T-helper 1 cell (primary cell): ENCODE measurements at places on chromosomes 2 and 18.

- DNase-seq = no peak
These were observed 605.3 kb upstream of the ZNF804A start for GRCh38 chr2:183993052-183993451.

DNA sequence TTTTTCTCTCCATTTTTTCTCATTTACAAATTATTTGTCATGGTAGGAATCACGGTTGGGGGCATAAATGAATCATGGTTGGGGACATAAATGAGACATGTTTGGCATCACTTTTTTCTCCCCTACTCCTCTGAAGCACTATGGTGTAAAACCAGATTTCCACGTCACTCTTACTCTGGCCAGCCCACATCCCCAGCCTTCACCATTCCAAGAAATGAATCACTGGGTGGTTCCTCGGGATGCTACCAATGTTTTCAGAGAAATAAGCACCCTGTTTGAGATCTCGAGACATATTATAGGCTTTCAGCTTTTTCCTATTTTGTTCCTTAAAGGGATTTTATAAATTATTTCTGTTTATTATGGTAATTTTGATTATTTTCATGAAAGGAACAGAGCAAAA is 155.0 kb upstream of the SLC8A1 start:
- no peak for DNase-seq

- peak; percentile 71 for DNase-seq
These were observed 598 bp upstream of the WBP1 start for GRCh38 chr2:74457549-74458131.

- no peak for DNase-seq
These were observed 633.9 kb upstream of the PKDCC start for GRCh38 chr2:41413813-41414485.

GRCh38 chr2:30664761-30665358 is 142.4 kb downstream of the CAPN13 start:
- no peak for DNase-seq

GRCh38 chr18:44779753-44780292 is 99.1 kb downstream of the SETBP1 start:
- no peak for DNase-seq

GRCh38 chr2:2560374-2561015 is 229.4 kb upstream of the MYT1L start:
- no peak for DNase-seq

GRCh38 chr2:10790228-10790973 is 22.2 kb downstream of the PDIA6 start:
- no peak for DNase-seq

- no peak for DNase-seq
These were observed 14.9 kb upstream of the MBP start for GRCh38 chr18:77147418-77147852.

GRCh38 chr2:32136097-32136496 is 29.6 kb upstream of the SLC30A6 start:
- no peak for DNase-seq

DNA sequence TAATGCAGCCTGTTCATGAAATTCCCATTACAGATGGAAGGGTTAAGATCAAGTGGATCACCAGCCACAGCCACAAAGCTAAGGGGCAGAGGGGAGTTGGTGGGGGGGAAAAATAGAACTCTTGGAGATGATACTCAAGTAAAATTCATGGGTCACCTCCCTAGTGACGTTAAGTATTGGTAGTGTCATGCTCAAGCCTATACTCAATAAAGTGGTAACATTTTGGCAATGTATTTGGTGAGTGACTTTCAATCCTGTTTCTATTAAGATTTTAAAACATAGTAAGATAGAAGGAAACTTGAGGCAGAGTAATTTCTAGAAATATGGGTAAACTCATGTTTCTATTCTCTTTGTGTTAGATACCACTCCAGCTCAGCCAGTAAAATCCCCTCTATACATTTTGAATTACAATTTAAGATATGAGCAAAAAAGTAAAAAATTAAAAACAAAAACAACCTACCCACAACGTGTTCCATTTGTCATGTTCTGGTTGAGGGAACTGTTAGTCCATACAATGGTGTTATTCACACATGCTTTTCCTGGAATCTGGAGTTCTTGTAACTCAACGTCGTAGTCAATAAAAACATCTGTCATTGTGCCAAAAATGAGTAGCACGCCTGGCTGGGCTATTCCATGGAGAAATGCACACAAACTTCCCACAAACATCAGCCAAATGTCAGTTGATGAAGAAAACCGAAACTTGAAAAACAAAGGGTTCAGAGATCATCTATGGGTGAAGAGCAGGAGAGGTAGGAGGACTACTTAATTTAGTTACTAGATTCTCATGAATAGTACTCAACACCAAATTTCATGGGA is 18.1 kb downstream of the ABCB11 start:
- no peak for DNase-seq

GRCh38 chr18:74512321-74513053 is 16.3 kb downstream of the CNDP2 start:
- no peak for DNase-seq

DNA sequence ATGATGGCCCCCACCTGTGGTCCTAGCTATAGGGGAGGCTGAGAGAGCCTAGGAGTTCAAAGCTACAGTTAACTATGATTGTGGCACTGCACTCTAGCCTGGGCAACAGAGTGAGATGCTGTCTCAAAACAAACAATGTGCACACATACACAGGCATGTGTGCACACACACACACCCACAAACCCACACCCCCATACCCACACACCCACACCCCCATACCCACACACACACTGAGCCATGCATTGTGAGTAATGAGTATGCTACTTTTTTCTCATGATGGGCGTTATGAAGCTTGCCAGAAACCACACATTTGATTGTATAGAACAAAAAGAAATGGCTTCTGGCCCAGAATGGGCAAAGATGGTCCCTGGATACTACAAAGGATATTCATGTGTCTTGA is 691.1 kb downstream of the SLC4A3 start:
- DNase-seq = no peak

GRCh38 chr2:36717603-36718266 is 21.2 kb downstream of the VIT start:
- DNase-seq = no peak

DNA sequence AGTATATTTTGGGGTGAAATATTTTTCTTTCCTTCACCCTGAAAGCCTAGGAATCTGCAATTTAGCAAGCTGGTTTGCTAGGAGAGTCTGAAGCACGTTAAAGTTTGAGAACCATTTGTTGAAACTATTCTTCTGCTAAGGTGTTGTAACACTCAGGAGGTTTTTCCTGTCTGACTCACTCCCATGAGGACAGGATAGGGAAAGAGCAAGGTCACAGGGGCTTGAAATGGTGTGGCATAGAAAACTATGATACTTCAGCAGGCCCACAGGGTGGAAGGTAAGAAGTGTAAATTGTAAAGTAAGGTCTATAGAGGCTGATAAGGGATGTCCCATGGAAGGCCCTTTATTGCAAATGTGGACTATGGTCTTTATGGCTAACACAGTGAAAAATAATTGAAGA is 177.7 kb upstream of the ZC3H15 start:
- no peak for DNase-seq

GRCh38 chr2:148603562-148603920 is 41.0 kb upstream of the EPC2 start:
- no peak for DNase-seq

GRCh38 chr2:2796207-2796606 is 465.1 kb upstream of the MYT1L start:
- no peak for DNase-seq

GRCh38 chr18:40066368-40066767 is 1888.7 kb upstream of the PIK3C3 start:
- no peak for DNase-seq

GRCh38 chr18:2878656-2879330 is 32.0 kb downstream of the EMILIN2 start:
- DNase-seq = no peak

GRCh38 chr2:9675415-9676351 is 44.9 kb upstream of the YWHAQ start:
- DNase-seq = no peak
